ENCODE measurements at places on chromosomes 12 and 14.

GRCh38 chr12:65672441-65672840, 151.8 kb upstream of the HMGA2 start:
- no peak for DNase-seq

DNA sequence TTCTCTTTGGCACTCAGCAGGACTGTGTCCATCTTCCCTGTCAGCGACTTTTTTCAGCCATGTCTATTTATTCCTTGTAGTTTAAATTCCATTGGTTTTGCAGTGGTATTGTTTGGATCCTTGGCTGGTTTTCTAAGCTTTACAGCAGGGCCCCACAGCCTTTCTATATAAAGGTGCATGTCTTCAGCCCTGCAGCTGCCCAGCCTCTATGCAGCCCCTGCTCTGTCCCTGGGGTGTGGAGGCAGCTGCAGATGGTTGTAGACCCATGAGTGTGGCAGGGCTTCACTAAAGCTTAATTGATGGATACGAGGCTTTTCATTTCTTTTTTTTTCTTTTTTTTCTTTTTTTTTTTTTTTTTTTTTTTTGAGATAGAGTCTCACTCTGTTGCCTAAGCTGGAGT, 29.7 kb downstream of the SFSWAP start:
- DNase-seq, result no peak

GRCh38 chr12:28497889-28498411, 307.7 kb downstream of the CCDC91 start:
- DNase-seq, result no peak

DNA sequence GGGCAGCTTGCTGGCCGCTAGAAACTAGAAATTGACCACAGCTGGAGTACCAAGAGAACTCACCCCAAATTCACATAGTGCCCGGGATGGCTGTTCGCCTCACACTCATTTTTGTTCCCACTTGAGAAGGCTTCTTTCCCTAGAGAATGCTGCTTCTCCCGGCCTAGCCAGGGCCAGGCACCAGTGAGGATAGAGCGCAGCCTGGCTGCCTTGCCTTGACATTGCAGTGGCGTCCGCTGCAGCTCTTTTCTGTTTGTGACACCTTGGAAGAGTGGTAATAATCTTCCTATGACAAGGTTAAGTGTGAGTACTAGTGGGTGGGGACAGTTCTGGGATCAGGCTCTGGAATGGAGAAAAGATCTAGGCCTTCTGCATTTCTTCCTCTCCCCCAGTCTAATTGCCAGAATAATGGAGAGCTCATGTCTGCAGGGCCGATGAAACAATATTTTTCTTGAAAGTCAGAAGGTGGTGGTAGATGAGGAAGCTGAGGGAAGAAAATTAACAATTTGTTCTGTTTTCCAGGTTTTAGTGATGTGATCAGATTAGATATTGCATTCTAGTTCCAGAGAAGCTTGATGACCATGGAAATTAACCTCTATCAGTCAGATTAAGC, 3.7 kb downstream of the TMEM253 start:
- DNase-seq, result peak; percentile 61

- DNase-seq, result no peak
These were observed 1.4 kb upstream of the TMEM132C start for GRCh38 chr12:128265566-128265965.

DNA sequence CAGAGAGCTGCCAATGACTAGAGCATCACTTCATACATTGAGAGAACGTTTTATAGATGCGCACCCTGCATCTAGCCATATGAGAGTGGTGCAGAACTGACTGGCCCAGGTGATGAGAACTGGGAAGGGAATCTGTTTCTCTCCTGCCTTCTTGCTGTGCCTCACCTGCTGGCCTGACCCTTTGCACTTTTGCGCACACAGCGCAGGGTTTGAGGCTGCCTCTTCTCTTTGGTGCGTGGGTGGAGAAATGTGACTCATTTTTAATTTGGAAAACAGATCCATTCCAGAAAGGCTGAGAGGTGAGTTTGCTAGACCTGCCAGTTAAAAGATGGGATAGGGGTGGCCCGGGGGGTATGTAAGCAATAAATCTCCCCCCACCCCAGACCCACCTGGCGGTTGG, 453 bp upstream of the ESRRB start:
- DNase-seq, result no peak

GRCh38 chr12:4133029-4133428, 140.5 kb upstream of the CCND2 start:
- no peak for DNase-seq

GRCh38 chr12:4819654-4820053, 90.1 kb upstream of the KCNA1 start:
- DNase-seq, result no peak

DNA sequence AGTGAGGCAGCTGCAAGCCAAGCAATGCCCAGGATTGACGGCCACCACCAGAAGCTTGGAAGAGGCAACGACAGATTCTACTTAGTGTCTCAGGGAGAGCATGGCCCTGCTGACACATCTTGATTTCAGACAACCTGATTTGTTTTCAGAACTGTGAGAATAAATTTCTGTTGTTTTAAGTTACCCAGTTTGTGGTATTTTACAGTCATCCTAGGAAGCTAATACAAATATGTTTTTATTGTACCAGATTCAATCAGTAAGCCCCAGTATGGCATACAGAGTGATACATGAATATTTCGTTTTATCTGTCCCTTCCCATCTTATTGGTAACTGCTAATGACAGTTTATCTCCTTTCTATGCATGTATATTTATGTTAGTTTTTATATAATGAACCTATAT, 62.3 kb downstream of the SAMD4A start:
- no peak for DNase-seq

- no peak for DNase-seq
These were observed 6.5 kb upstream of the PRDM4 start for GRCh38 chr12:107767466-107767865.

DNA sequence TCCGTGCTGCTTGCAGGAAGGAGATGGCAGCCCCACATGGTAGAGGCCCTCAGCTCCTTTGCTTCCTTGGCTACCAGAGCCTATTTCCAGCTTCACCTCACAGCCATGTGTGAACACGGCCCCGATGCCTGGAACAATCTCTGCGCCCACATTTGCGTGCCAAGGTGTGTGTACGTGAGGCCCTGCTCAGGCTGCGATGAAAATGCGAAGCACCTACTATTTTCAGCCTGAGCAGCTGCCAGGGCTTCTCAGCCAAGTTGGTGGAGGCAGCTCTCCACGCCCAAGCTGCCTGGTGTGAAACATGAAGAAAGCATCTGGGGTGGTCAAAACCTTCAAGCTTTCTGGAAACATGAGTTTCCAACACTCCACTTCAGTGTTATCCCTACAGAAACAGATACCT, 177.8 kb upstream of the EGLN3 start:
- no peak for DNase-seq

DNA sequence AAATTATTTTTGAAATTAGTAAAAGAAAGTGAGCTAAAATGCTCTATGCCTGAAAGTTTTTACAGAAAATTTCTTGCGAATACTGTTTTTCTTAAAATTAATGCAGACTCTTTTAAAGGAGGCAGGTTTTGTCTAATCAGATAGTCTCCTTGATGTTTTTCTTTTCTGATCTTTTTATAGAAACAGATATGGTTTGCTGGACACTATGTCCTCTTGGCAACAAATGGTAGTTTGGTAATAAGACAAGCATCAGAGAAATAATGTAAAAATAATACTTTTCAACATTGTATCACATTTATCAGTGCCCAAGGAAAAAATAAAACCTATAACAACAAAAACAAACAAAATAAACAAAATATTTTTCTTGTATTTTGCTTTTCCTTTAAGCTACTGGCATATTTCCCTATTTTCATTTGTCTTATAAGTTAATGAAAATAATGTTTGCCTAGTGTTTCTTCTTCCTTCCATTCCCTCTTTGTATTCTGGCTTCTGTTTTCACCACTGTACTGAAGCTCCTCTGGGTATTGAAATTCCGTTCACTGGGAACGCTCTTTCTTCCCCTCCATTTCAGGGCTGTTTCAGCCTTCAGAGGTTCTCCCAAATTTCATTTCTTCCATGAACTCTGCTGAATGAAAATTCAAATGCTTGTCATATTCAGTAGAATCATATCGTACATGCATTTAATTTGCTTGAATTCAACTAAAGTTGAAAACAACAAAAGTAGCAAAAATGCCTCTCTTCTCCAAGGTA, 115.3 kb downstream of the TRMT5 start:
- no peak for DNase-seq

DNA sequence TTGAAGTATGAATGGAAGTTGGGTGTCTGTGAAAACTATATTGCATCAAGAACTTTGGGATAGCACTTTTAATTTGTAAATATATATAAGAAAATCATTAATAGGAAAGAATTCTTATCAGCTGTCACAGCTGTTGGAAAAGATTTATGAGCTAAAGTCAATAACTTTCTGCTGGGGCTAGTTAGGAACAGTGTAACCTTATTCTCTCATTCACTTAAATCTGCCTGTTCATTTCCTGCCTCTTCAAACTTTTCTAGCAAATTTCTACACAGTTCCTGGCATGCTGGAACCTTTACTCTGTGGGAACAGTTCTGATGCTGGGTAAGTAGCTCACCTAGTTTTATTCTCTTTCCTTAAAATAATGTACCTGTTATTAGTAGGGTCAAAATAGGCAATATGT, 109.9 kb downstream of the SCN8A start:
- DNase-seq, result no peak

GRCh38 chr12:47065546-47065945, 13.9 kb upstream of the PCED1B start:
- no peak for DNase-seq

- no peak for DNase-seq
These were observed 68.3 kb downstream of the LLPH start for GRCh38 chr12:66062290-66062625.

GRCh38 chr12:46292754-46293402, 24.0 kb upstream of the SLC38A1 start:
- DNase-seq, result no peak

DNA sequence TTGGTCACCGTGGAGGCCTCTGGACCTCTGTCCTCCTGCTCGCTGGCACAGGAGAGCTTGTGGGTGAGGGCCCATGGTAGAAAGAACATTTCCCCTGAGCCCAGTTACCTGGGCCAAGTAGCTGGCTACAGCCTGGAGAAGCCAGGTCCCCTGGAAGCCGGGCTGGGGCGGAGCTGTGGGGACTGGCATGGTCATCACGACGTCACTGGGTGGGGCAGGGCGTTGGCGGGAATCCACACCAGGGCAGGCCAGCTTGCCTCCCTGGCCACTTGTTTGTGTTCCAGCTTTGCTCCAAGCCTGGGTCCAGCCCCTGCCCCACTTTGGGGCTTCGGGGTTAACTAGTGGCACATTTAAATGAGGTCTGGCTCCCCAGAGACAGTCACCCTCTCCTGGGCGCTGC, 35.0 kb upstream of the SLC24A4 start:
- no peak for DNase-seq

DNA sequence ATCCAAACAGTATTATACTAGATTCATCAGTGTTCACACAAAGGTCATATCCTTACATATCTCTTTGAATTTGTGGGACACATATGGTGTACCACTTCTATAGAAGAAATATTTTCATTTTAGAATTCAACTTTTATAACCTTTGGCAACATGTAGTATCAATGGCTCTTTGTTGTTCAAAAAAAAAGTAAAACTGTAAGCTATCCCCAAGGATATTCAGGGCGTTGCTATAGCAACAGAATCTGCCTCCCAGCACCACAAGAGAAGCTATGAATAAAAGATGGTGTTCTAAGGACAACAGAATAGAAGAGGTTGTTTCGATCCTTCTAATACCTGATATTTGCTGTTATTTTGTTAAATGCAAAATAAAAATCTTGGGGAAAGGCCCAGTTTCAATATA, 139.3 kb downstream of the BRMS1L start:
- no peak for DNase-seq

DNA sequence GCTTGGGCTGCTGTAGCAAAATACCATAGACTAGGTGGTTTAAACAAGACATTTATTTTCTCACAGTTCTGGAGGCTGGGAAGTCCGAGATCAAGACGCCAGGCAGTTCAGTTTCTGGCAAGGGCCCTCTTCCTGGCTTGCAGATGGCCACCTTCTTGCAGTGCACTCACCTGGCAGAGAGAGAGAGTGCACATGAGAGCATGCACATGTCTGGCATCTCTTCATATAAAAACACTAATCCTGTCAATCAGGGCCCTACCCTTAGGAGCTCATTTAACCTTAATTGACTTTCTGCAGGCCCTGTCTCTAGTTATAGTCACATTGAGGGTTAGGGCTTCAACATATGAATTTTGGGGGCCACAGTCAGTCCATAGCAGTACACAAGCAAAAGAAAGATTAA, 12.4 kb upstream of the EVL start:
- no peak for DNase-seq

DNA sequence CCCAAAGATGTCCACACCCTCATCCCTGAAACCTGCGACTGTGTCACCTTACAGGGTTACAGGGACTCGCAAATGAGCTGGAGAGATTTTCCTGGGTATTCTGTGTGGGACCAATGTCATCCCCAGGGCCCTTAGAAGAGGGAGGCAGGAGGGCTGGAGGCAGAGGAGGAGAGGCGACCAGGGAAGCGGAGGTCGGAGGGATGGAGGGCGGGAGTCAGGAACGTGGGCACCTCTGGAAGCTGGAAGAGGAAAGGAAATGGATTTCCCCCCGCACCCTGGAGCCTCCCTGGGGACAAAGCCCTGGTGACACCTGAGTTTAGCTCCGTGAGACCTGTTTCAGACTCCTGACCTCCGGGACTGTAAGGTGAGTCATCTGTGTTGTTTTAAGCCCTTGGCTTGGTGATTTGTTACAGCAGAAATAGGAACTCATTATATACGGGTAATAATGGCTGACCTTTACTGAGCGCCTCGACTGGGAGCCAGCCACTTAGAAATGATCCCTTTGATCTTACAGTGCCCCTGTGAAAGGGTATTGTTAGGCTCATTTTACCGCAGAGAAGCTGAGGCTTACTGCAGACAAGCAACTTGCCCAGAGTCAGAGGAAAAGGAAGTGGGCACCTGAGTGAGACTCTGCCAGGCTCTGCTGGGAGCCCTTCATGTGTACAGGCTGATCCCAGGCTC, 29.3 kb upstream of the FZD10 start:
- no peak for DNase-seq

DNA sequence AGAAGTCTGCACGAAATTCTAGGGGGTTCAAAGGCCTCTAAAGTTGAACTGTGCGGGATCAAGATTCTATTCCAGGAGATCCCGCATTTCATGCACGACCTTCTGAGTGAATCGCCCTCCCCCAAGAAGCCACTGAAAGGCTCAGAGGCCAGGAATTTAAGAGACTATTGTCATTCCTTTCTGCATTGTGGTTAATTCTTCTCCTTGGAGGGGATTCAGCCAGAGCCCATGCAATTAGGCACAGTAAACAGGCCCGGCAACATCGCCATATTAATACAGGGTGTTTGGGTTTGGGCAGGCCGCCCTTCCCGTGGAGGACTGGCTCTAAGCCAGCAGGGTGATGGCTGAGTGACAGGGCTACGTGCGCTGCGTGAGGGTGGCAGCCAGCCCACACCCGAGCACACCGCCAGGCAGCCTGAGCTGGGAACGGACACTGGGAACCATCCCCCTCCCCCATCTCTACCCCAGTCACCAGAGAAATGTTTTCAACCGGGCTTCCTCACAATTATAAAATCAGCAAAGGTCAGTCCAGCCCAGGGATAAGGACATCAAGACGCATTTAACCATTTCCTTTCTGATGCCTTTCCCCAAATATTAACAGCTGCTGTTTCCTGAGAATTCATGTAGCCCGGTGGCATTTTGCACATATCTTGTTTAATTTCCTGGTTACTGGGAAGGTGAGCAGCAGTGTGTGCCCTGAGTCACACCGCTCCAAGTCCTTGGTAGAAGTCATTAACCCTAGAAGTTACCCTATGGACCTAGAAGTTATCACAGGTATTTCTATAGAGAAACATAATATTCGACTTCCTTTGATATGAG, 12.5 kb downstream of the EGLN3 start:
- DNase-seq, result no peak
